ENCODE measurements at places on chromosomes 12 and 14.
A peak's percentile ranks its signal among the peaks of the same experiment; 100 is the strongest.

DNA sequence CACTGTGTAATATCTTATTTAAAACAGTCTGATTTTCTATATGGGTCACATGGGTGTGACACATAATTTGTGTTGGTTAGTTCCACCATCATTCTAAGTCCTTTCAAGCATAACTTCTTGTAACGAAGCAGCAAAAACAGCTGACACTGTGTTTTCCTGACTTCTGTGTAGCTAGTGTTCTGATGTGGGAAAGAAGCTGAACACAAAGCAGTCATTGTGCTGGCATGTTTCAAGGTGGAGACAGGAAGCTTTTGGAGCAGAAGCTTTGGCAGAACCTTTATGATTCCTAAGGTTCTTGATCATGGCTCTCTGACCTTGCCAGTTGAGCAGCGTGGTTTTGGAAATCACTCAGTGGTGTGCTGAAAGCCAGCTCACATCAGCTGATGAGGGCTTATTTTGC lies 351.7 kb upstream of the MDGA2 start:
- DNase-seq: no peak

GRCh38 chr14:70836946-70837345 lies 27.6 kb upstream of the MAP3K9 start:
- DNase-seq: no peak

GRCh38 chr14:66483322-66483721 lies 2.8 kb upstream of the CCDC196 start:
- DNase-seq: no peak

GRCh38 chr12:96862326-96862725 lies 44.7 kb upstream of the NEDD1 start:
- DNase-seq: no peak

GRCh38 chr12:111196532-111196931 lies 172.4 kb downstream of the PHETA1 start:
- DNase-seq: no peak

- DNase-seq: no peak
These were observed 22.3 kb upstream of the EPS8 start for GRCh38 chr12:15811214-15812127.

DNA sequence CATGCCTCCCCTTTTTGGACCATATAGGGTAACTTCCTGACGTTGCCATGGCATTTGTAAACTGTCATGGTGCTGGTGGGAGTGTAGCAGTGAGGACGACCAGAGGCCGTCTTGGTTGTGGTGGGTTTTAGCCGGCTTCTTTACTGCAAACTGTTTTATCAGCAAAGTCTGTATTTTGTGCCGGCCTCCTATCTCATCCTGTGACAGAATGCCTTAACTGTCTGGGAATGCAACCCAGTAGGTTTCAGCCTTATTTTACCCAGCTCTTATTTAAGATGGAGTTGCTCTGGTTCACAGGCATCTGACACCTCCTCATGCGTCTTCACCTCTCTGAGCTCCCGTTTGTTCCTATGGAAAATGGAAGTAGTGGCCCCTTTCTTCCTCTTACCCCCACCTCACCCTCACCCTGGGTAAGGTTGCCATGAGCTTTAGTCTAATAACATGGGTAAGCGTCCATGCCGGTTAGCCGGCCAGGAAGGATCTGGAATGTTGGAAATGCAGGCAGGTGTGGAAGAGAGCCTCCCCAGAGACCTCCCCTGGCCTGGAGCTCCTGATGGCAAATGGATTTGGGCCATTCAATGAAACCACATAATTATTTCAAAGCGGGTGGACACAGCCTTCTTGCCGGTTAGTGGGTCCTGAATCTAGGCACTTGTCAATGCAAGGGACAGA lies 18.6 kb downstream of the HHIPL1 start:
- DNase-seq: no peak

- DNase-seq: no peak
These were observed 288.6 kb downstream of the FOXN3 start for GRCh38 chr14:89128311-89129026.

DNA sequence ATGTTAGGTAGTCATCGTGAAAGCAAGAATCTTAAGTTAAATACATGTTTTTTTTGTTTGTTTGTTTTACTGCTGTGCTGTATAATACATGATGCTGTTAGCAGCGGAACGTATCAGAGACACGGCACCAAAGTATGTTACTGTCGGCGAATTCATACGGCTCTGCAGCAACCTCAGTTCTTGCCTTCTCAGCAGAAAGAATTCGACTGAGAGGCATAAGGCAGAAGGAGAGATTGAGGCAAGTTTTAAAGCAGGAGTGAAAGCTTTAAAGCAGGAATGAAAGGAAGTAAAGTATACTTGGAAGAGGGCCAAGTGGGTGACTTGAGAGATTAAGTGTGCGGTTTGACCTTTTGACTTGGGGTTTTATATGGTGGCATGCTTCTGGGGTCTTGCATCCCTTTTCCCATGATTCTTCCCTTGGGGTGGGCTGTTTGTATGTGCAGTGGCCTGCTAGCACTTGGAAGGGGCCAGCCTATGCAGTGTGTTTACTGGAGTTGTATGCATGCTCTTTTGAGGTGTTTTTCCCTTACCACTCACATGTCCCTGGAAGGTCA lies 23.7 kb downstream of the LEMD3 start:
- DNase-seq: no peak

- DNase-seq: peak; percentile 43
These were observed 17.8 kb downstream of the ELK3 start for GRCh38 chr12:96211988-96212387.

DNA sequence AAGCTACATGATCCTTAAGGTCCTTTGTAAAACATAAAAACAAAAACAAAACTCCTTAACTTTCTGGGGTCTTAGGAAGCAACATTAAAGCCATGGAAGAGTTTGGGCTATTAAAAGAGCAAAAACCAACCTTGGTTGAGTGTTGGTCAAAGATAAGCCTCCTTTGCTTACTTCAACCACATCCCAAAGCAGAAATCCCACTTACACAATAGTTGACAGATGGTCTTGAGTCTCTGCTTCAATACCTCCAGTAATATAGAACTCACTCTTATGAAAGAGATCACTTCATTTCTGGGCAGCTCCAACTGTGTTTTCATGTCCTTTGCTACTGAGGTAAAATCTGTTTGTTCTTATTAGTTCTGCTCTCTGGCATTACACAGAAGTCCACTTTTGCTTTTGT lies 125.8 kb downstream of the SLC38A4 start:
- DNase-seq: no peak

DNA sequence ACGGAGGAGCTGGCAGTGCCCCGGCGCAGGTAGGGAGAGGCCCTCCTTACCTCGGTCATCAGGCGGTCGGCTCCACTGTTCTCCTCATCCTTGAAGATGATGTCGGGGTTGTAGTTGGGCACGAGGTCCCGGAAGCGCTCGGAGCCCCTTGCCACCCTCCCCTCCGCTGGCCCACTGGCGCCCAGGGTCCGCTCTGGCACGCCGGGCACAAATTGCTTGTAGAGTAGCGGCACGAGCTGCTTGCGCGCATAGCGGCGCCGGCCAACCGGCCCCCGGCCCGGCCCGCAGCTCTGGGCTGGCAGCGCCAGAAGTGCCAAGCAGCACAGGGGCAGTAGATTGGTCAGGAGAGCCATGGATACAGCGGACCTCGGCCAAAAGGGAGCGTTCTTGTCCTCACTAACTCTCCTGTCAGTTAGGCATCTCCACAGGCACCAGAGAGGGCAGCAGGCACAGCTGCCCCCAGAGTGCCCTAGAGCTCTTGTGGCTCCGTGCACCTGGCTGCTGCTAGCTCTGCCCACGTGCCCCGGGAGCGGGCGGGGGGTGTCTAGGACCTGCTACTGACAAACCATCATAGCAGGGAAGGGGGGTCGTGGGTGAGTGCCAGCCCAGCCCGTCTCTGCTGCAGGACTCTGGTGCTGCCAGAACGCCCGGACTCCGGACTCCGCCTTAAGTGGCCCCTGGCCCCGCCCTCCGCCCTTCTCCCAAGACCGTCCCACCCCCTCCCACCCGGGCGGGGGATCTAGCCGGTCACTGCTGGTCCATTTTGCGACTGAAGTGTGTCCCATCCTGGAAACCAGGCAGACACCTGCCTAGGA lies at the start of gene DHH:
Gene DHH (minus strand): TSS at position 642 of the 815 bp plus-strand sequence. CDS start 289 bp downstream, at position 353.
- DNase-seq: no peak

DNA sequence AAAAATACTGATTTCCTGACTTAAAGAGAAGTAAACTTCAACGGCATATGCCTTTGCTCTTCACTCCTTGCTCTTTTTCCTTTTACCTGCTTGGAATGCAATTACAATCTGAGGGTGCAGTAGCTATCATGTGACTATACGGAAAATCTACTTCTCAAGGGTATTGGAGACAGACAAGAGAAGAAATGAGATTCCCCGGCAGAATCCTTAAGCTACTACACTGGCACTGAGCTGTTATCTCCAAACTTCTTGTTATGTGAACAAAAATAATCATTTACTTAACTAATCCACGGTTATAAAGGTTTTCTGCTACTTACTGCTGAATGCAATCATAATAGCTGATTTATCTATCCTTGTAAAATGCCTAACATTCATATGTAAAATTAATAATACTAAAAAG lies 118.0 kb upstream of the IFNG-AS1 start:
- DNase-seq: no peak

DNA sequence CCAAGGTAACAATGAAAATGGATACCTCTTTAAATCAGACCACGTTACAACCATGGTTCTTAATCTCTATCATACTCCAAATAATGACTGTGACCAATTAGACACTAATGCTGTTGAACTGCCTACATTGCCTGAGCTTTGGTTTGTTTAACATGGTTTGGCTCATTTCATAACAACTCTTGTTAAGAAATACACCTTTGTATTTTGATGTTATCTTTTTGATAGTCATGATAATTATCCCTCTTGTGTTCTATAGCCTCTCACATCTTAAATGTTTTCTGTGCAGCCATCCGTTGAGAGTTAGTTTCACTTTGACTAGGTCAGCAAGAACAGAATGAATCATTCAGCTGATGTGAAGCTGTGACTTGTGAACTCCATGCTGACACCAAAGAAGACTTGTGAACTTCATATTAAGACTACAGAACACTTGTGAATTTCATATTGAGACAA lies 75.5 kb upstream of the RERGL start:
- no peak for DNase-seq

DNA sequence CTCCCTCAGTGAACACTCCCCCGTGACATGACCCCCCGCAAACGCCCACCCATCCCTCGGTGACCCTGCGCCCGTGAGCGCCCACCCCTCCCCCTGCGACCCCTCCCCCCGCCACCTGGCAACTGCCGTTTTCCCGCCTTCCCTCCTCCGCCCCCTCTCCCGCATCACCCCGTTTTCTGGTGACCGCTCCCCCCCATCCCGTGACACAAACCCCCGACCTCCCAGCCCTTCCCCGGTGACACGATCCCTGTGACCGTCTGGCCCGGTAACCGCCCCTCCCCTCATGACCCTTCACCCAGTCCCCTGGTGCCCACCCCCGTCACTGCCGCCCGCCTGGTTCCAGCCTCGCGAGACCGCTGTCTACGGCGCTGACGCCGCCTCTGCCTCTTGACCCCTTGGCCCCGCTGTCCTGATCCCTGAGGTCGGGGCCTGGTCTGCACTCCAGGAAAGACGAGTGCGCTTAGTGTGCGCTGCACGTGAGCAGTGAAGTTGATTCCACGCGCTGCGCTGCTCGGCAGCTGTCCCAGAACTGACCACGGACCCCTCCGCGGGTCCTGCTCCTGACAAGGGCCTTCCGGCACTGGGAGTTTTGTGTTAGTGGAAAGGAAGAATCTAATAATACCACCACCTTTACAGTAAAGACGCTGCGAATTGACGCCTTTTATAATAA lies 59.4 kb downstream of the DDX51 start:
- DNase-seq: peak; percentile 81

- DNase-seq: no peak
These were observed 91.2 kb downstream of the KIF26A start for GRCh38 chr14:104229534-104230055.

DNA sequence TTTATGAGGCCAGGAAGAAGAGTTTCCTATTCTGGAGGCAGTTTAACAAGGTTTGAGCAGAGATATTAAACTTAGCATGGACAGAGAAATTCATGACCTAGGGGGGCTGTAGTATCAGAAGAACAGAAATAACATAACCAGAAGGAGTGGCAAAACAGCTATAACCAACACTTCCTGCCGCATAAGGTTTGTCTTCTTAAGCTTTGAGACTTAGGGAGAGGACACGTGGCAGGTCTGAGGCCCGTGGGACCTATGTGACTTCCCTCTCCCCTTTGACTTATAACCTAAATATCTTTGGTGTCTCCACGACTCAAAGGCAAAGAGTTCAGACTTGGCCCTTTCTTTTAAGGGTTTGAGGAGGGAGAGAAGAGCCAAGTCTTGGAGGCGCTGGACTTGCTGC lies 119.1 kb upstream of the PZP start:
- DNase-seq: no peak

GRCh38 chr12:18556161-18556560 lies 181.7 kb downstream of the PLCZ1 start:
- DNase-seq: no peak

DNA sequence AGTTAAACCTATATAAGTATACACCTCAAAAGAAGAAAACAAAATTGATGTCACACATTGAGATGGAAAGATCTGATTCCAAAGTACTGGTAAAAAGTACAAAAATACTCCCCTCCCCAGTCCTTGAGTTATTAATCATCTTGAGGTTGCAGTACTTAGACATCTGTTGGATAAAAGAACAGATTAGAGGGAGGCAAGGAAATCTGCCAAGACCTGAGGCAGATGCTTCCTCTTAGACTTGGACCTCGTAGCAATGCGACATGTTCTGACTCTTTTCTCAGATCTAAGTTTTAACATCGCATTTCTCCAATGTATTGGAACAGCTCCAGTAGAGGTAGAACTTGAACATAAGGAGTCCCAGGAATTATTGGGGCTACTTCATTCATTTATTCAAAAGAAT lies 187.9 kb upstream of the GRIN2B start:
- no peak for DNase-seq

GRCh38 chr12:21073822-21074460 lies 57.1 kb upstream of the SLCO1B1 start:
- no peak for DNase-seq

- no peak for DNase-seq
These were observed 481.1 kb downstream of the DIO2 start for GRCh38 chr14:79730196-79730595.

DNA sequence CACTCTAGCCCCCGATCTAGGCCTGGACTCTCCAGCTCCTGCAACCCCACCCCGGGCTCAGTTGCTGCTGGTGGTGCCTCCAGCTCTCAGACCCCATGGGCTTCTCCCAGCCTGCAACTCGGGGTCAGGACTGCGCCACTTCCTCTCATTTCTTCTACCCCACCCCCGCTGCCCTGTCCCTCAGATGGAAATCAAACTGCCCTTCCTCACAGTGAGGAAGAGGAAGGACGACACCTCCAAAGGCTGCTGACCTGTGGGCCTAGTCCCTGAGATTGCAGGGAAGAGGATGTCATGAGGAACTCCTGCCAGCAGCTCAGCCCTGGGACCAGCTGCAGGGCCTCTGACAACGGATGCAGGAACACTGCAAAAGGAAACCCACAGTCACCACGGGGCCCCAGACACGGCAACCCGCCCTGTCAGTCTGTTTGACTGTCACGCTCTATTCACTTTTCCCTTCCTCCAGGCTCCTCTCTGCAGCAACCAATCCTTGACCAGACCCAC lies 29.3 kb upstream of the PNMA1 start:
- peak; percentile 74 for DNase-seq

Measured in coronary artery (tissue), 2 donors.